ENCODE measurements at places on chromosomes 16 and 17. TPM values are rescaled to one million over a fixed set of nuclear protein-coding genes. Genes with fewer than 3 reads are reported as not detected.

CD68 gene
- total RNA-seq = 4.1 TPM

CTRB1 gene
- not detected for total RNA-seq

CXCL16 gene
- 18.0 TPM for total RNA-seq

NEUROD2 gene
- total RNA-seq = not detected

UBFD1 gene
- 105 TPM for total RNA-seq

SEPTIN12 gene
- not detected for total RNA-seq
